IMR-90 (cell line): ENCODE measurements at places on chromosomes 5 and 9. TPM values are rescaled to one million over a fixed set of nuclear protein-coding genes. Genes with fewer than 3 reads are reported as not detected.
A peak's percentile ranks its signal among the peaks of the same experiment; 100 is the strongest.

DNA sequence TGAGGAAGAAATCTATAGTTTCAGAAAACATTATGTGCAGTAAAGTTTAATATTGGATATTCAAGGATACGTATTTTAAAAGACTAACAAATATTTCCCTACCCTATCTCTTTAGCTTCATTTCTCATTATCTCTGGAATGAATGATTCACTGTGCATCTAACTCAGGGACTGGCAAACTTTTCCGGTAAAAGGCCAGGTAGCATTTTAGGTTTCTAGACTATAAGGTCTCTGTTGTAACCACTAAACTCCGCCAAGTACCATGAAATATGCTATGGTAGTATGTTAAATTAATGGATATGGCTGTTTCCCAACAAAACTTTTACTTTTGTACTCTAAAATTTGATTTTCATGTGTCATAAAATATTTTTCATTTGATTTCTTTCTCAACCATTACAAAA is 13.2 kb downstream of the FEM1C start:
- no peak for DNase-seq

Gene EGFL7
- 10.4 and 16.4 TPM in 2 replicates for polyA plus RNA-seq

- DNase-seq, result peak; percentile 84
Observed at GRCh38 chr5:67206929-67207328, 10.3 kb upstream of the CD180 start.

DNA sequence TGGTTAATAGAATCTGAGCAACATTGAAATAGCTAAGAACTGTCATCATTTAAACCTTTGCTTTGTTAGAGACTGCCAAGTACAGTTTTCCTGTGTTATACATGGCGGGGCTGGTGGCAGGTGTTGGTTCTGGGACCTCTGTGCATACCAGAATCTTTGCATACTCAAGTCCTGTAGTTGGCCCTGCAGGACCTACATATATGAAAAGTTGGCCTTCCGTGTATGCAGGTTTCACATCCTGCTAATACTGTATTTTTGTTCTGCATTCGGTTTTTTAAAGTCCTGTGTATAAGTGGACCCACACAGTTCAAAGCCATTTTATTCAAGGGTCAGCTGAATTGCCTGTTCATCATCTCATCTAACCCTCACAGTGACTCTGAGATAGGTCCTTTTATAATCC is 36.4 kb downstream of the LARP1 start:
- DNase-seq, result no peak

DNA sequence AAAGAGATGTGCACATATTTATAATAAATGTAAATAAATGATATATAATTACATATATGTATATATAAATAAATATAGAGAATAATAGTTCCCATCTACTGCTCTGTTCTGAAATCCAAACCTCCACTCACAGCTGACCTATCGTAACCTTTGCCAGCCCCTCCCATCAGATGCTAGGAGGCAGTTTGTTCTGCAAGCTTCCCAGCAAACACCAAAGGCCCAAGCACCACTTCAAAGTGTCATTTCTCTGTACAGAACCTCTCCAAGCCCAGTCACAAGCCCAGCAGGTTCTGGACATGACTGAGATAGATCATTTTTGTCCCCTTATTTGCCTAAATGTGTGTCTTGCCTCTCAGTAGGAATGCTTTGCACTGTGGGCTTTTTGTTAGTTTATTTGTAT is 62.4 kb downstream of the MFAP3 start:
- no peak for DNase-seq

Gene CBY3
- not detected in 2 replicates for polyA plus RNA-seq

GRCh38 chr9:30244877-30245276 is 2139.6 kb upstream of the ACO1 start:
- no peak for DNase-seq

Gene DOLPP1
- polyA plus RNA-seq, result 16.5 and 17.1 TPM in 2 replicates

GRCh38 chr9:32741706-32742105 is 41.6 kb upstream of the TMEM215 start:
- no peak for DNase-seq
